ENCODE measurements at places on chromosomes 3 and 15.
A peak's percentile ranks its signal among the peaks of the same experiment; 100 is the strongest.

DNA sequence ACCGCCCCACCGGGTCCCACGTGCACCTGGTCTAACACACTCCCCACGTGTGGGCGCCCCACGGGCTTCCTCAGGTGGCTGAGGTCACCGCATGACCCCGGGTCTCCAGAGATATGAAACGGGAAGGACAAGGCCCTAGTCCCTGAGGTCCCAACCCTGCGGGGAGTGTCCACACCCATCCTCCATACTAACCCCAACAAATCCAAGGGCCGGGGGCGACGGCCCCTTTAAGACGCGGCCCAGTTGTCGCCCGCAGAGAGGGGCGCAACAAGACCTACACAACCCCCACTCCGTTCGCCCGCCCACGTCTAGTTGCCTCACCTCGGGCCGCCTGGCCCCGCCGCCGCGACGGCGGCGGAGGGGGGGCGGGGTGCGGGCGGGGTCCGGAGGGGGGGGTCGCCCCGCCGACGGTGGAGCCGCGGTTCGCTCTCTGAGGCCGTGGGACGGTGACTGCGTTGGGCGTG lies 396 bp downstream of the INO80 start:
- DNase-seq = no peak

DNA sequence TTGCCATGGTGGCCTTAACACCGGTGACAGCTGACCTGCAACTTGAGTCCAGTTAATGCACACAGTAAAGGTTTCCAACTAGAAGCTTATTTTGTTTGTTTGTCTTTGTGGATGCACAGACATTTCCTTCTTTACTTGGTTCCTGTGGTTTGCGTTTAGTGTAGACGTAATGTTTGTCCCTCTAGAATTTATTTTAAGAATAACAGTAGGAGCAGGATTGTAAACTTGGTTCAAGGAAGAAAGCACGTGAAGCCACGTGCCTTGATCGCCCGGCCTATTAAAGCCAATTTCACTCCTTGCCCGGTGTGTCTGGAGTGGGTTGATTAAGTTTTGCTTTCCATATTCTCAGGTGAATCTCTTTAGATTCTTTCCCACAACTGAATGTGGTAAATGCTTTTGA lies 263.2 kb upstream of the C2CD4B start:
- DNase-seq = no peak

DNA sequence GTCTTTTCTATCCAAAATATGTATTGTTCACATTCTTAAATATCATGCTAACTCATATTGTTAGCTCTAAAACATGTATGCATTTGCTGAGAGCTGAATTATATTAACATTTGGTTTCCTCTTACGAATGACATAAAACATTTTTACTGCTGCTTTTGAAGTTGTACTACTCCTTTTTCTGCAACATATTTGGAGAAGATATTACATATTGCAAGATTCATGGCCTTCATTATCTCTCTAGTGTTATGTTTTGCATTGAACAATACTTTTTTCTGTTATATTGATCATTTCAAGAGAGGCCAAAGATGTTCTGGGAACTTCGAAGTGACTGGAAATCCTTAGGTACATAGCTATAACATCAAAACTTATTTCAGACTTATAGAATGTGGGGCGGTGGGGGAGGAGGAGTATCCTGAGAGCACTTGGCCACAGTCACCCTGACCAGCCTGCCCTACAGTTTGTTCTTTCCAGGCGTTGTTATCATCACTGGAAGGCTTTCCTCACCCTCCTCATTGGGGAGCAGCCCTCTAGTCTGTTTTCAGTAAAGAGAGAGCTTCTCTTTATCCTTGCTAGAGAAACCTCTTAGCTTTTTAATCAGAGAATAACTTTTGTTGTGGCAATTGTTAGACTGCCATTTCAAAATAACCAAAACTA lies 868.6 kb downstream of the OTOL1 start:
- DNase-seq = no peak

DNA sequence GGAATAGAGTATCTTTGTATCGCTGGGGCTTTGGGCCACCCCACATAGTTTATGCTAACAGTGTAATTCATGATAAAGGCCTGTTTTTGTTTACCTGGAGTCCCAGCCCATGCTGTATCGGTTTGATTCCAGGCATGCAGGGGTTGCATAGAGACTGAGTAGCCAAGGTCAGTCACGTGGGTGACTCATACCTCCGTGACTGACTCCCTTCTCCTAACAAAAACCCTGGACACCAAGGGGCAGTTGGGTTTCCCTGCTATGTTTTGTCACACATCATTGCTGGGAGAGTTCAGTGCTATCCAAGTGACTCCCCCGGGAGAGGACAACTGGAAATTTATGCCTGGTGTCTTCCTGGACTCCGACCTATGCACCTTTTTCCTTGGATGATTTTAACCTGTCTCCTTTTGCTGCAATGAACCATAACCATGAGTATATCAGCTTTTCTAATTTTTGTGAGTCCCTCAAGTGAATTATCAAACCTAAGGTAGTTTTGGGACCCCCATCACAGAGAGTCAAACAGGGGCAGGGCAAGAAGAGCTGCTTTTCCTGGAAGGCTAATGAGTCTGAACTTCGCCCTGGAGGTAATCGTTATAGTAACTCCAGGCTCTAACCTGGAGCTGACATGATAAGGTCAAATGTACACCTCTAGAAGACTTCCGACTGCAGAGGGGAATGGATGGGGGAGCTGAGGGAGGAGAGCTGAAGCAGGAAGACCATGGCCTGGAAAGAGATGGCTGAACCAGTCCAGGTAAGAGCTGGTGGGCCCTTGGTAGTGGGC lies 57.0 kb downstream of the SRGAP3 start:
- no peak for DNase-seq

GRCh38 chr3:8658306-8659212 lies 14.0 kb upstream of the SSUH2 start:
- DNase-seq = no peak

- DNase-seq = peak; percentile 72
These were observed 10.9 kb downstream of the CCR5AS start for GRCh38 chr3:46395766-46396530.

DNA sequence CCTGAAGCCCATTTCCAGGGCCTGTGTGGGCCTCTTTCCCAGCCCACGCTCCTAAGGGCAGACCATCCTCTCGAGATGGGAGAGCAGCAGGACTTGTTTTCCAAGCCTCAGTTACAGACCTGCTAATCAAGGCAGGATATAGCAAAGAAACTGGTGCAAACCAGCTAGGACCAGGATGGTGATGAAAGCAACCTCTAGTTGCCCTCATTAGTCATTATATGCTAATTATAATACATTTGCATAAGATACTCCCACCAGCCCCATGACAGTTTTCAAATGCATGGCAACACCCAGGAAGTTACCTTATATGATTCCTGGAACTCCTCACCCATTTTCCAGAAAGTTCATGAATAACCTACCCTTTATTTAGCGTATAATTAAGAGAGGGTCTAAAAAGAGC lies 34.4 kb upstream of the TRH start:
- DNase-seq = no peak

DNA sequence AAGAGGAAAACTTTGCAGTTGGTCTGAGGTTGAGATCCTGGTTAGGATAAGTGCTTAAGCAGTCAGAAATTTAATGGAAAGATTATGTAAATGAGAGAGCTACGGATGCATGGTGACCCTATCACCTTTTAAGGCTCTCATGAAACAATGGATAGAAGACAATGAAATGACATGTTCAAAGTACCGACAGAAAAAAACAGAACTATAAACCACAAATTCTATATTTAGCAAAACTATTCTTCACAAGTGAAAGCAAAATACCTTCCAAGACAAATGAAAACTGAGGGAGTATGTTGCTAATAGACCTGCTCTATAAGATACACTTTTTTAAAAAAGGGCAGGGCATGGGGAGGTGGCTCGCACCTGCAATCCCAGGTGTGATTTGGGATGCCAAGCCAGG lies 32.2 kb downstream of the DNAAF4 start:
- no peak for DNase-seq

- no peak for DNase-seq
These were observed 205.9 kb downstream of the P3H2 start for GRCh38 chr3:189914799-189915198.

DNA sequence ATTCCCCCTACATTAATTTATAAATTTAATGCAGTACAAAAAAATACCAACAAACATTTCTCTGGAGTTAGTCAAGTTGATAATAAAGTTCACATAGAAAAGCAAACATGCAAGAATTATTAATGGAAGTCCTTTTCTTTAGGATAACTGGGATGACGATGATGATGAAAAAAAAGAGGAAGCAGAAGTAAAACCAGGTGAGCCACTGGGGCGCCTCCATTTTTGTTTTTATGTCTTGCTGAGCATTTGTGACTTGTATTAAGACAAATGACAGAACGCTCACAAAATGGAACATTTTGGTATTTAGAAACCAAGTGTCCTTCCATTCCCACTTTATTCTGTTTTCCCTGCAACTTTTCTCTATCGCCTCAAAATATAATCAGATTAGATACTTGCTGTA lies 13.8 kb downstream of the EIF3J start:
- DNase-seq = no peak

DNA sequence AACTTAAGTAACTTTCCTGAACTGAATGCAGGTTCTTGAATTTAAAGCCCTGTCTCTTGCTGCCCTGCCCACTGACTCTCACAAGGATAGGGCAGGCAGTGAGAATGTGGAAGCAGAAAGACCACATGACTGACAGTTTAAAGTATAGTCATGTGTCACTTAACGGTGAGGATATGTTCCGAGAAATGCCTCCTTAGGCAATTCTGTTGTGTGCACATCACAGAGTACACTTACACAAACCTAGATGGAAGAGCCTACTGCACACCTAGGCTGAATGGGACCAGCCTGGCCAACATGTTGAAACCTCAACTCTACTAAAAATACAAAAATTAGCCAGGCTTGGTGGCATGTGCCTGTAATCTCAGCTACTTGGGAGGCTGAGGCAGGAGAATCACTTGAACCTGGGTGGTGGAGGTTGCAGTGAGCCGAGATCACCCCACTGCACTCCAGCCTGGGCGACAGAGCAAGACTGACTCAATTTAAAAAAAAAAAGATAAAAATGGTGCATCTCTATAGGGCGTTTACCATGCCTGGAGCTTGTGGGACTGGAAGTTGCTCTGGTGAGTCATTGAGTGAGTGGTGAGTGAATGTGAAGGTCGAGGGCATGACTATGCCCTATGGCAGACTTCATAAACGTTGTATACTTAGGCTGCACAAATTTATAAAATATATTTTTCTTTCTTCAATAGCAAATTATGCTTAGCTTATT lies 18.9 kb upstream of the COPG1 start:
- peak; percentile 98 for DNase-seq

DNA sequence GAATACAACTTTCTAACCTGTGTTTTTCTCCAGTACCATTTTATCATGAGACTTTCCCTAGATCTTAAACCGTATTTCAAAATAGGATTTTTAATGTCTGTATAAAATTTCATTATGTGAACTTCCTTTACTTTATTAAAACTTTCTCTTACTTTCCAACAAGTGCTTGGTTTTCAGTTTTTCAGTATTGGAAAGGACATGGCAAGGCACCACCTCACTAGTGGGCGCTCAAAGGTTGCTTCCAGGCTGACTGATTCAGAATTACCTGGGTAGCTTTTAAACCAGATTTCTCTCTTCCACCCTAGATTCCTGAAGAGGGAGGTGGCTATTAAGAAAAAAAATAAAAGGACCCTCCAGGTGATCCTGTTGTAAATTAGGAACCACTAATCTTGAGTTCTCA lies 236.6 kb downstream of the SOX2 start:
- no peak for DNase-seq

- no peak for DNase-seq
These were observed 28.7 kb downstream of the GPR171 start for GRCh38 chr3:151174351-151174750.

- no peak for DNase-seq
These were observed 273.1 kb upstream of the SGO1 start for GRCh38 chr3:20458994-20459716.

- no peak for DNase-seq
These were observed 53.0 kb downstream of the RLBP1 start for GRCh38 chr15:89168316-89168833.

GRCh38 chr3:155520463-155520862 lies 224.4 kb downstream of the PLCH1 start:
- DNase-seq = no peak

GRCh38 chr15:92958105-92958504 lies 58.0 kb downstream of the CHD2 start:
- no peak for DNase-seq

GRCh38 chr3:124883766-124884473 lies 3.2 kb downstream of the ITGB5 start:
- no peak for DNase-seq

GRCh38 chr3:151579571-151580270 lies 118.9 kb upstream of the IGSF10 start:
- DNase-seq = no peak

DNA sequence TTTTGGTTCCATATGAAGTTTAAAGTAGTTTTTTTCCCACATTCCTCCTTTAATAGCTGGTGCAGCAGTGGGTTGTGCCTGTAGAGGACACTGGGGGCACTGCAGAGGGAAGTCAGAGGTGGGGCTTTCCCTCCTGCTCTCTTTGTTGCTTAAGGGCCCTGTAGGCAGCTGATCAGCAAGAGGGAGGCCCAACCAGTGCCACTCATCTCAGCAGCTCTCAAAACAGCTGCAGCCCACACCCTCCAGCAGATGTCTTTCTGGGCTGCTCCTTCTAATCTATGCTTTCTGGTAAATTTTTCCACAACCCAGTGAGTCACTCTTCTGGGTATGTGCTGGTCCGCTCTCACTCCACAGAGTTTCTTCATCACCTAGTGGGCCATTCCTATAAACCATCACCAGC lies 263.8 kb downstream of the FEZF2 start:
- DNase-seq = no peak

GRCh38 chr3:16102905-16103364 lies 71.5 kb upstream of the GALNT15 start:
- DNase-seq = no peak

DNA sequence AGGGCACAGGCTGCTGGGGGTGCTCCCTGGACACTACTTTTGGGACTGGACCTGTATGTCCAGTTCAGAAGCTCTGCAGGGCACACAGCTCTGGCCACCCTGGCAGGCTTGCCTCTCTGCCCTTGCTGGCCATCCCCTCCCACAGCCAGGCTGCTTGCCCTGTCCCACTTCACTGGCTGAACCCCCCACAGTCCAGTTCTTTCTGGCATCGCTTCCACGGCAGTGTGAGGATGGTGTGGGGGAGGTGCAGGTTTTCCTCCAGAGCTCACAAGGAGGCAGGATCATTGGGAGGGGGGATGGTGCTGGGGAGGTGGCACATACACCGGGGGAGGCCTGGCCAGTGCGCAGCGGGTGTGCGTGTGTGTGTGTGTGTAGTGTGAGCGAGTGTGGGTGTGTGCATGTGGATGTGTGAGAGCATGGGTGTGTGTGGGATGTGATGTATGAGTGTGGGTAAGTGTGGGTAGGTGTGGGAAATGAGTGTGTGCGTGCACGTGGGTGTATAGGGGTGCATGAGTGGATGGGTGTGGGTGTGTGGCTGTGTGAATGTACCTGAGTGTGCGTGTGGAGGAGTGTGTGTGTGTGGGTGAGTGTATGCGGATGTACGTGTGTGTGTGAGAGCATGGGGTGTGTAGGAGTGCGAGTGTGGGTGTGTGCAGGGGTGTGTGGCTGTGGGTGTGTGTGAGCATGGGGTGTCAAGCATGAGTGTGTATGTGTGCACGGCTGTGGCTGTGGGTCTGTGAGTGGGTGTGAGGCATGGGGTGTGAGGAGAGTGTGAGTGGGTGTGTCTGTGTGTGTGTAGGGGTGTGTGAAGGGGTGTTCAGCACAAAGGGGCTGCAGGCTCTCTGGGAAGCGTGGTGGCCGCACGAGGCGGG lies 155.2 kb downstream of the NSMCE3 start:
- DNase-seq = no peak

GRCh38 chr3:2684046-2684445 lies 426.1 kb downstream of the IL5RA start:
- DNase-seq = no peak

- DNase-seq = peak; percentile 71
These were observed 62.7 kb upstream of the KLF13 start for GRCh38 chr15:31263751-31264558.

Measured in GF-D8 (cell line).